ENCODE measurements at places on chromosomes 6 and 20.
A peak's percentile ranks its signal among the peaks of the same experiment; 100 is the strongest.

DNA sequence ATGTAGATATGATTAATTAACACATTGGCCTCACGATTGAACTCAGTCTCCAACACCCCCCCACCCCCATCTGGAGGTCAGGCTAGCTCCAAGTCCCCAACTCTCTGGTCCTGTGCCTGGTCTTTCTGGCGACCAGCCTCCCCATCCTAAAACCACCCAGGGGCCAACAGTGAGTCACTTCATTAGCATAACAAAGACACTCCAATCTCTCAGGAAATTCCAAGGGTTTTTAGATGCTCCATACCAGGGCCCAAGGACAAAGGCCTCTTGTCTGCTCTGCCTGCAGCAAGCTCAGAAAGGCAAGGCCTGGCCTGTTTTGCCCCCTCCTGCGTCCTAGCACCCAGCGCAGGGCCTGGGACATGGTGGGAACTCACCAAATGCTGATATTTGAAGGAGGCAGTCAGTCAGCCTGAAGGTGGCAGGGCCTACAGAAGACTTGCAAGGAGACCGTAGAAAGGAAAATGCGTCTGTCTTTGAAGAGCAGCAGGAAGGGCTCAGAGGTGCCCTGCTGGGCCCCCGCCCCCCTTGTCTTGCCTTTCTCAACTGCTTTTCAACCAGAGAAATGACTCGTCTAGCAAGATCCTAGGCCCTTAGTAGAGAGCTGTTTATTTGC is 184.7 kb downstream of the CDH4 start:
- DNase-seq, result no peak

GRCh38 chr20:62859721-62860120 is 1.9 kb downstream of the TCFL5 start:
- no peak for DNase-seq

GRCh38 chr6:53134601-53135235 is 13.9 kb downstream of the GCM1 start:
- no peak for DNase-seq

DNA sequence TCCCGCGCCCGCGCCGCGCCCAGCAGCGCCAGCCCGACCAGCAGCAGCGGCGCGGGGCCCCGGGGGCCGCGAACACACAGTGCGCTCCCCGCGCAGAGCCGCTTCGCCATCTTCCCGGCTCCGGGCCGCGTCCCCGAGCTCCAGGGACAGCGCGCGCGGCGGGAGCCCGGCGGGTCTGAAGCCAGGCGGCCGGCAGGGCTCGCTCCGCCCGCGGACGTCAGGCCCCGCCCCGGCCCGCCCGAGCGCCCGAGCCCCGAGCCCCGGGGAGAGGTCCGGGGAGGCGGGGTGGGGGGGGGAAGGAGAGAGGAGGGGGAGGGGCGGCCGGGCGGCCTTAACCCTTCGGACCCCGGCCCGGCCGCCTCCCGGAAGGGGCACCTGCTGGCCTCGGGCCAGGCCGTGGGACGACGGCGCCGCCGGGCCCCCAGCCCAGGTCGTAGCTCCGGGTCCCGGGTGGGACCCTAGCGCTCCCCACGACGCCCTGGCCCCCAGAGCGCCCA is at the start of gene LAMA5:
LAMA5 (minus strand) TSS at position 177 of the 497 bp plus-strand sequence; CDS start at position 110, 67 bp downstream.
- DNase-seq, result peak; percentile 14

DNA sequence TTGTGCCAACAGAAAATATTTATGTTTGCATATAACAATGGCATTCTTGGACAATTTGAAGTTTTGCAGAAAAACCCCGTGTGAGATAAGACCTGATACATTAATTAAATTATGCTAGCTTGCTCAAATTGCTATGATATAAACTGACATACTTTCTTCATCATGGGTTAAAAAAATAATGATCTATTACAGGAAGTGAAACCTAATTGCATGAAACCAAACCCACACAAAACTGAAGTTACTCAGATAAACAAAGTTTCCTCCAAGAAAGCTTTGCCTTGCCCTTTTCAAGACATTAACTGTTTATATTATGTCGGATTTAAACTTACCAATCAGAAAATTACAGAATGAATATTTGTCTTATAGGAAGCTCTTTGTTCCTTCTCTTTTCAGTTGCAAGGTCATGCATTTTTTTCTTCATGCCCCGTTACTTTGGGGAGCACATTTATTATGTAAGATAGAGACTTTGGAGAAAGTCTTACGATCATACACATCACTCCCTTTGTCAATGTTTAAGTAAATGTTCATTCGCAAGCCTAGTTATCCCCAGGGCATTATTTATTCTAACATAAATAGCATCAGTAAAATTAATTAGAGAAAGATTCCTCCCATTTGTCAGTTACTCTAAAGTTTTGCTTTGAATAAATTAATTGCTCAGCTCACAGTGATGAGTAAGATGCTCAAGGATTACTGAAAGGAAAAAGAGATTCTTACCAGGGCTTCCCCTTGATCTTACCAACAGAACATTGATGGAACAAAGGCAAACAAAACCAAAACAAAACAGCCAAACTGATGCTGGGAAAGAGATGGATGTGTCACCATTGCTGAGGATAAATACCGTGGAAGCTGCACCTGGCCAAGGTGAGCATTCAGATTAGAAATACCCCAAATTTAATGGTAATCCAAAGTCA is 14.8 kb upstream of the TMEM244 start:
- DNase-seq, result no peak

DNA sequence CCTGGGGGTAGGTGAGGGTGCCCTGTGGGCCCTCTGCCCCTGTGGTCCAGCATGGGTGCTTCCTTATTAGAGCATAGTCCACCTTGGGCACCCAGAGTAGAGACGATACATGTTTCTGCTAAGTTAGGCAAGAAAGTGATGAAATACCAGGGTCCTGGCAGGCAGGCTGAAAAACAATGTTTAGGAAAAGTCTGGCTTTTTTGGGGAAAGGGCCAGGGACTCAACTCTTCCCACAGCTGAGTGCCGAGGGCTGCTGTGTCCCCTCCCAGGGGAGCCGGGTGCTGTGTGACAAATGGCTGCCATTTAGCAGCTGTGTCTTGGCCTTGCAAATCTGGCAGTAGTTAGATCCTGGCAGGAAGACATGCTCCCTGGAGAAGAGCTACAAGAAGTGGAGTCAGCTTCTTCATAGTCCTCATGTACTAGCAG is 61.5 kb downstream of the RREB1 start:
- no peak for DNase-seq

- DNase-seq, result no peak
Observed at GRCh38 chr6:9168669-9169068, 733.3 kb upstream of the SLC35B3 start.

DNA sequence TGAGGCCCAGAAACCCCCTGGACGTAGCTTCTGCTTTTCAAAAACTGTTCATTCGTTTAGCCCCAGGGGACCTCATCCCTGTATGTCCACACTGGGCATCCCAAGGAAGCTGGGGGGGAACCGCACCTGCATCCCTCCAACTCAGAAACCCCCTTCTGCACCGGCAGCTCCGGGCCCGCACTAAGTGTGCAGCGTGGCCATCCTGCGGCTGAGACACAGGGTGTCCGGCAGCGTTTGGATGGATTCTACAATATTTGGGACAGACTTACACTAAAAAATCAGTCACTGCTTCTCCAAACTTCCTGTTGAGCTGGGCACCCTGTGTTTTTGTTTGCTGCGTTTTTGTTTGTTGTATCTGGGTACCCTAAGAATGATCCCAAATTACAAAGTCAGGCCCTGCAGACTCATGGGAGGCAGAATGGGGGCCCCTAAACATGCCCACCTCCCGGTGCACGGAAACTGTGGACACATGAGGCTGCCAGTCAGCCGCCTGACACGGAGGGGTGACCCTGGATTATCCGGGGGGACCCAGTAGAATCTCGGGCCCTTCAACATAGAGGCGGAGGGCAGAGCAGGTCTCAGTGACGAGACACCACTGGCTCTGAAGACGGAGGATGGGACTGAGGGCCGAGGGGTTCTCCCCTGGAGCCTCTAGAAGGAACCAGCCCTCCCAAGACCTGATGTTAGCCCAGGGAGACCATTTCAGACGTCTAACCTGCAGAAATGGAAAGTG is 88.2 kb upstream of the BHLHE23 start:
- DNase-seq, result peak; percentile 14

DNA sequence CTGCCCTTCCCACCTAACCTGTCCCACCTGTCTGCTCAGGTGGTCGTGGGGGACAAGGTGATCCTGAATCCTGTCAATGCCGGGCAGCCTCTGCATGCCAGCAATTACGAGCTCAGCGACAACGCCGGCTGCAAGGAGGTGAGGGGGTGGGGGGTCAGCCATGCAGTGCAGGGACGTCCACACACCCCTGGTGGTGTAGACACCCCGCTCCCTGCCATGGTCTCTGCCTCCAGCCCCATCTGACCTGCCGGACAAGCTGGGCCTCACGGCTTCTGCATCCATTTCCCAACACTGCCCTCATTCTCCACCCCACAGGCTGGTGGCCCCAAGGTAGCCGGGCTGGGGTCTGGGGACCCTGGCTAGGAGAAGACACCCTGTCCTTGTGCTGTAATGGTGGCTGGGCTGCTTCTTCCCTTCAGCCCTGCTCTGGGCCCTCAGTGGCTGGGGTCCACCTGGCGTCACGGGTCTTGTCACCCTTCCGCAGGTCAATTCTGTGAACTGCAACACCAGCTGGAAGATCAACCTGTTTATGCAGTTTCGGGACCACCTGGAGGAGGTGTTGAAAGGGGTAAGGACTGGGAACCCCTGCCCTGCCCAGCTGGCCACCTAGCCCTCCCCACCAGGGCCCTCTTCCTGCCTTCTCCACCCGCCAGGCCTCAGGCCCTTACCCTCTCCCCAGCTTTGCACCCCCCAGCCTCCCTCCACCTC is 38.0 kb downstream of the ITPR3 start:
- DNase-seq, result no peak

- DNase-seq, result peak; percentile 13
Observed at GRCh38 chr6:138590796-138591709, 91.8 kb upstream of the NHSL1 start.

- DNase-seq, result no peak
Observed at GRCh38 chr6:118197539-118197938, 290.5 kb downstream of the SLC35F1 start.

- DNase-seq, result no peak
Observed at GRCh38 chr6:13274707-13275434, 53.5 kb downstream of the TBC1D7 start.

DNA sequence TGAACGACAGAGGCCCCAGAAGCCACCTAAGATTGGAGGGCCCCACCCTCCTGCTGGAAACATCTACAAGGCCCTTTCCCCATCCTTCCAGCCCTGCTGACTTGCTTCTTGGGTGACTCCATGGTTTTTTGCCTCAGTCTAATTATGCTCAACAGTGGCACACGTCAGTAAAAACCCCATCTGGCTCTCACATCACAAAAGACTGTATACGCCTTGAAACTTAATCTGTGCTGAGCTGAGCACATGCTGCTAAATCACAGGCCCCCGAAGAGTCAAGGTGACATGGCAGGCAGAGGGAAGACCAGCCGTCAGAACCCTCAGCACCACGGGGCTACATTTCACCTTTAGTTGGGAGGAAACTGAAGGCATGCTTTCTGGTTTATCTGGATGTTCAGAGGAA is 323.1 kb downstream of the CDH26 start:
- DNase-seq, result no peak

GRCh38 chr6:7805078-7805849 is 79.4 kb downstream of the BMP6 start:
- no peak for DNase-seq

- no peak for DNase-seq
Observed at GRCh38 chr6:163170294-163170883, 244.1 kb upstream of the QKI start.

- no peak for DNase-seq
Observed at GRCh38 chr20:22556565-22557056, 27.8 kb downstream of the FOXA2 start.

GRCh38 chr6:144075187-144075586 is 20.2 kb downstream of the SF3B5 start:
- no peak for DNase-seq

GRCh38 chr6:167226383-167226685 is 64.8 kb upstream of the UNC93A start:
- DNase-seq, result no peak

- no peak for DNase-seq
Observed at GRCh38 chr6:23301556-23301955, 732.2 kb downstream of the HDGFL1 start.

- no peak for DNase-seq
Observed at GRCh38 chr6:168926306-168926705, 327.3 kb downstream of the THBS2 start.

DNA sequence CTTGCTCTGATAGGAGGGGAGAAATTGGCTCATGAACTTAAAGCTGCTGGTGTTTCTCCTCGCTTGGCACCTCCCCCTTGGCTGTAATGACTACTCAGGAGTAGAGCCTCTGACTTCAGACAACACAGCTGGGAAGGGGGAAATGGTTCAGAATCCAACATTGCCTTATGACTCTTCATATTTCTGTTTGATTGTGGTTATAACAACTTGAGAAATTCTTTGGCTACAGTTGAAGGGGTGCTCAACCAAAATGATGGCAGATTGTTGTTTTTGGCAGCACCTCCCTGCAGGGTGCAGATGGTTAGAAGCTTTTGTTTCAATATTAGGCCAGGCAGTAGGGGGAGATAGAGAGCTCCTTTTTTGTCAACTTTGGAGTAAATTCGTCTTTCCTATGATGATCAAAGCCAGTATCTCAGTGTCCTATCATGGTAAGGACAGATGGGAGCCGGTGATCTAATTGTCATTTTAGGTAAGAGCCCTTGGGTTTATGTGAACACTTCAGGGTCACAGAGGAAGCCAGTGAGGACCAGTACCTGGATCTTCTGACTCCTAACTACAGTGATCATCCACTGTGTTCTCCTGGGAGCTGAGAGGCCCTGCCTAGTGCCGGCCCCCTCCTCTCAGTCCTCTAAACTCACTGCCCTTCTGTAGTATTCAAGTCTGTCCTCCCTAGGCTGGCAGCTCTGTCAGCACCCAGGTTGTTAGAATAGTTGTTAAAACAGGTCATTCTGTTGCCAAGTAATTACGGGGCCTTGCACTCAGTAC is 39.9 kb downstream of the RPRD1B start:
- DNase-seq, result no peak

GRCh38 chr6:133184798-133185372 is 56.3 kb upstream of the EYA4 start:
- DNase-seq, result no peak

- no peak for DNase-seq
Observed at GRCh38 chr6:134495203-134495889, 177.4 kb upstream of the SGK1 start.

DNA sequence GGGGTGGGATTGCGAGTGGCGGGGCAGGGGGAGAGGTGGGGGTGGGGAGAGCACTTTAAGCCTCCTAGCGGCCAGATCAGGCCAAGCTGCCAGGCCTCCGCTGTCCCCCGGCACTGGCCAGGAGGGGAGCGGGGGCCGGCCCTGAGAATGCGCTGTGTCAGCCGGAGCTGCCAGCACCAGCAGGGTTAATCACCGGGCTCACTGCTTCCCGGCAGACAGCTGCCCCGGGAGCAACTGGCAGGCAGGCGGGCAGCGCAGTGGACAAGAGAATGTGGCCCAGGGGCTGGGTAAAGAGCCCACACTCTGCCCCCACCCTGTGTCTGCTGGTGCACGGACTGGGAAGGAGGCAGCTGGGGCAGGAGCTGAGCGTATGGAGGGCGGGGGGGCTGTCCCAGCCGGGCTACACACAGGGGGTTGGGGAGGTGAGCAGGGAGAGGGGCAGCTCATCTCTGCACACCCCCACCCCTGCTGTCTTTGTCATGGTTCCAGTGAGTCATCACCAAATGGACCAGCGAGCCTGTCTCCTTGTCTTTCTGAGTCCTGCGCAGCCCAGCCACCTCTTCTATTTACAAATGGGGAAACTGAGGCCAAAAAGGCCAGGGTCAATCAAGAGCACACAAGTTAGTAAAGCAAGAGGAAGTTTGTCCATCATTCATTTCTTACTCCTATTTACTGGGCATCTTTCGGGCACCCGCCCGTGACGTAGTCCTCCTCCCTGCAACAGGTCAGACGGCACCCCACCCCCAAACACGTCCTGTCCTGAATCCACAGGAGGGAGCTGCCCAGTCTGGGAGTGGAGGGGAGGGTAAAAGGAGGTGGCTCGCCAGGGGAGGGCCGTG is 2.1 kb upstream of the LAMA5 start:
- DNase-seq, result no peak

- no peak for DNase-seq
Observed at GRCh38 chr6:149728499-149729234, 10.8 kb upstream of the LATS1 start.

All from naive thymus-derived CD8-positive, alpha-beta T cell (primary cell).